ENCODE measurements at places on chromosomes 6 and 20. TPM values are rescaled to one million over a fixed set of nuclear protein-coding genes. Genes with fewer than 3 reads are reported as not detected.

DNA sequence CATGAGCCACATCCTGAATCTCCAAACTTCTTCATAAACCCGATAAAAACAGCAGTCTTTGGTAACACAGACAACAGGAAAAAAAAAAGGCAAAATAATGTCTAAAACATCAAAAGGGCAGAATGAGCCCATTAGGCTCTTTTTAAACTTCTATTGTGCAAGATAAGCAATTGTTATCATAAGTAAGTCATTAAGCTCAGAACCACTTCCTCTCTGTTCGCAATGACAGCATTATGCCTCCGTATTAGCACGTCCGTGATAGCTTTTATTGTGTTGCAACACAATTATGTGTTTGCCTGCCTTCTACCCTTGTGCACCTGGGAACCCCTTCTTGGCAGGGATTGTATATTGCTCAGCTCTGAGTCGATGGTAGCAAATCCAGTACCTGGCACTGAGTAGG lies 147.1 kb downstream of the LRFN2 start:
- DNase-seq = no peak

DNA sequence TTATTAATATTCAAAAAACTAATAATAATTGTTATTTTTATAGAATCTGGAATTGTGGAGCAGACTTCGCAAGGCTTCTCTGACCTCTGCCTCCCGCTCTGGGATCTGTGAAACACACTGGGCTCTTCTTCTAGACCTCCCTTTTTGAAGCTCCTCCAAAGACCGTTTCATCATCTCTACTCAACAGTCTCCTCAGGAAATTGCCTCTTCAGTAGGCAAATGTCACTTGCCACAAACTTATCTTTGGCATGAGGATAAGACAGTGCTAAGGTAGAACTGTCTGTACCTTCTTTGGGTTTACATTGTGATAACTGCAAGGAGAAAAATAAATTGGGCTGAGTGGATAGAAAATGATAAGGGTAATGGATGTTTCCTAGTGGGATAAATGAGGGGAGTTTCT lies 2.3 kb upstream of the MAS1L start:
- DNase-seq = no peak

GRCh38 chr20:23290761-23291574 lies 59.6 kb upstream of the NXT1 start:
- DNase-seq = no peak

- no peak for DNase-seq
These were observed 261.9 kb downstream of the CDH26 start for GRCh38 chr20:60219984-60220562.

- DNase-seq = no peak
These were observed 100.5 kb downstream of the PKHD1 start for GRCh38 chr6:51986864-51987263.

- peak; percentile 61 for DNase-seq
These were observed 65.8 kb downstream of the EPB41L2 start for GRCh38 chr6:130997061-130997753.

- DNase-seq = peak; percentile 59
These were observed 23.8 kb downstream of the ANKS1A start for GRCh38 chr6:34912715-34913464.

HTR1E gene
- total RNA-seq = not detected

AURKA gene
- total RNA-seq = 66.3 TPM

MRPS18A gene
- 57.1 TPM for total RNA-seq

BPIFA1 gene
- total RNA-seq = not detected

Data from dermis blood vessel endothelial cell (primary cell).